ENCODE measurements at places on chromosomes 1 and 21.

GRCh38 chr21:21818898-21819297 lies 820.7 kb downstream of the NCAM2 start:
- DNase-seq = no peak

DNA sequence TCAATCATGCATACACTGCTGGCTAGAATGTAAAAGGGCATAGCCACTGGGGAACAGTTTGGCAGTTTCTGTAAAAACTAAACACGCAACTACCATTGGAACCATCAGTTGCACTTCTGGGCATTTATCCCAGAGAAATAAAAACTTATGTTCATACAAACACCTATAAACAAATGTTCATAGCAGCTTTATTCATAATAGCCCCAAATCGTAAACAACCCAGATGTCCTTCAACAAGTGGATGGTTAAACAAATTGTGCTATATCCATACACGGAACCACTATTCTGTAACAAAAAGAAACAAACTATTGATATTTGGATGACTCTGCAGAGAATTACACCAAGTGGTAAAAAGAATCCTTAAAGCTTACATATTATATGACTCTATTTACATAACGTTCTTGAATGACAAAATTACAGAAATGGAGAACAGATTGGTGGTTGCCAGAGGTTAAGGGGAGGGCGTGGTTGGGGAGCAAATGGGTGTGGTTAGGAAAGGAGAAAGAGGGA lies 22.8 kb downstream of the LACTBL1 start:
- no peak for DNase-seq

DNA sequence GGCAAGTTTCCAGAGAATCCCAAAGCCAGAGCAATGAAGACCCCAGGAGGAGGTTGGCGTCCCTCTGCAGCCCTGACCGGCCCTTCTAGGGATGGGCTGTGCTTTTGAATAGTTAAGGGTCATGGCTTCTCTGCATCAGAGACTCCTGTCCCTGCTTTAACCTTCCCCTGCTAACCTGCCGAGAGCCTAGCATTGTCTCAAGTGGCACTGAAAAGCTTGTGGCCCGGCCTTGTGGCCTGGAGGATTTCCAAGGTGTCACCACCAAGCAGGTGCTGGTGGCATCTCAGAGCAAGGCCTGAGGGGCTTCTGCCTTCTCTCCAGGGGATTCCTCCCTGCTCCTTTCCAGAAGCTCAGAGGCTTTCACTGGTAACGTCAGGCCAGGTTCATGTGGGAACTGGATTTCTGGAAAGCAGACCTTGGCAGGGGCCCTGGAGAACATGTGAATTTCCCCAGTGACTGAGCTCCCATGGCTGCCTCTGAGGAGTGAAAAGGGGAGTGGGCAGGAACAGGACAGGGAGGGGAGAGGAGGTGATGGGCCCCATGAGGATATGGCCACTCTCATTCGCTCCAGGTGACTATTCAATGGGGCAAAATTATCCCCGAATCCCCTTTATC lies 409.9 kb downstream of the PTPRU start:
- DNase-seq = no peak

GRCh38 chr1:112866151-112866550 lies 89.8 kb downstream of the SLC16A1 start:
- no peak for DNase-seq

DNA sequence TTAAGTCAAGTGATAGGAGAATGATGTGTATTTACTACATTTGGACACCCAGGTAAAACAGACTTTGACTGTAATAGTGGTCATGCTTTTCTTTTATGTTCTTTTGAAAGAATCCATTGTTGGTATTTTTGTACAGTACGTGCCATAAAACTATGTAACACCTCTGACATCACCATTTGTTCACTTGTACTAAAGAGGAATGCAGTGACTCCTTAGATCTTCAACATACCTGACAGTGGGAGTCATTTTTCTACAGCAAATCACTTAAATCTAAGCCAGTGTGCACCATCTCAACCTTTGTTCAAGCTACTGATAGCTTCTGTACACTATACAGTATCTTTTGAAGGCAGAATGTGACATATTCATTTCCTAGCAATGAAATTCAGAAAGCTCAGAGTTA lies 6.3 kb upstream of the PLD5 start:
- DNase-seq = no peak

GRCh38 chr1:113321771-113322387 lies 68.4 kb upstream of the MAGI3 start:
- DNase-seq = no peak

- DNase-seq = no peak
Observed at GRCh38 chr1:9251501-9251900, 16.9 kb downstream of the H6PD start.

- no peak for DNase-seq
Observed at GRCh38 chr1:204818998-204819397, 51.7 kb upstream of the NFASC start.

DNA sequence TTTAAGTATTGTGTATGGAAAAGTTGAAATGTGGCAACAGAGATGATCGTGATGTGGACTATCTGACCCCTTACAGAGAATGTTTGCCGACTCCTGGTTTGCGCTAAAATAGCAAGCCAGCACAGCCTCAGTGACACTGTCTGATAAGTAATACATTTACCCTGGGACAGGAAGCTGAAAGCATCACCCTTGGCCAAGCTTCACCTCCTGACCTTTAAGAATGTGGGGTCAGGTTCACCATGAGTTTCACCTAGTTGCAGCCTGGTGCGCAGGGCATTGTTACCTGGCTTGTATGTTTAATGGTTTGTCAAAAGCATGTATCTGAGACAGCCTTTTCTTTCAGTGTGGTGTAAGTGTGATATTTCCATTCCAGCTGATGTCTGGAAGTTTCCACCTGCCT lies 29.2 kb downstream of the TRAF5 start:
- DNase-seq = no peak

DNA sequence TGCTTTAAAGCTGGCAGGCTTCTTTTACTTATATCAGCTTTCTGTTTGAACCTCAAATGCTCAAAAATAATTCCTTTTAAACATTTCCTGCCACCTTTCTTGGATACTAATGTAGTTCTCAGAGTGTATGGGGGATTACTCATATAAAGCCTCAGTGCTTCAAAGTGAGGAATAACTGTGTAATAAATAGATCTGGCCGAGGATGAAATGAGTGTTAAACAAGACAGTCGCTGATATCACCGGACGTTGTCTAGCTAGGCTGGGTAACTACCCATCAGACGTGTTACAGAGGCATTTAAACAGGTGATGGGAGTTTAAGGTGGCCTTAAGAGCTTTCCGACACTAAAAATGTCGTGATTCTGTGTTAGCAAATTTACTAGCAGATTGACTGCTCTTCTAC lies 53.1 kb downstream of the VANGL2 start:
- DNase-seq = peak; percentile 88

- no peak for DNase-seq
Observed at GRCh38 chr1:77313491-77313890, 31.7 kb downstream of the AK5 start.

DNA sequence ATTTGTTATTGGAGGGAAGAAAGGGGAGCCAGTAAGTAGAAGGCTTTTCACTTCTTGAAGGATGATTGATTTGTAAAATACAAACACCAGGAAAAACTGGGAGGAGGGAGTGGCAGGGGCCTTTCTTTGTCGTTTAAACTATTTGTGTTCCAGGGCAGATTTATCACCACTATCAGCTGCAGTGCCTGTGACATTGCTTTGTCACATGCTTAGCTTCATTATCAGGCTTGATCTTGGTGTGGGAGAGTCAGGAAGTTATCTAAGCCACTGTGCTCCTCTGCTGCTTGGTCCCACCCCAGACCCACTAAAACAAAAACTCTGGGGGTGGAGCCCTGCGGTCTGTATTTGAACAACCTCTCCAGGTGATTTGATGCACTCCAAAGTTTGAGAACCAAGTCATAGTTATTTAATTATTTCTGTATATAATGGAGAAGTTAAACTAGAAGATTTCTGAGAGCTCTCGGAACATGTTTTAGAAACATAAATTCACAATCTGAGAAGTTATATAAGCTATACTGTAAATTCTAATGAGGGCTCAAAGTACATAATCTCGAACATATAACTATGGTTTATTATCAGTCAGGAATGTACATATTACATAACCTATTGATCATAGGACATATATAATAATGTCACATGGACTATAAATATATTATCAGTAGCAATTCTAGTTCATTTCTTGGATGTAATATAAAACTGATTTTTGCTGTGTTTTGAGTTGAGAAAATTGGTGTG lies 87.9 kb downstream of the CDC14A start:
- DNase-seq = peak; percentile 86

DNA sequence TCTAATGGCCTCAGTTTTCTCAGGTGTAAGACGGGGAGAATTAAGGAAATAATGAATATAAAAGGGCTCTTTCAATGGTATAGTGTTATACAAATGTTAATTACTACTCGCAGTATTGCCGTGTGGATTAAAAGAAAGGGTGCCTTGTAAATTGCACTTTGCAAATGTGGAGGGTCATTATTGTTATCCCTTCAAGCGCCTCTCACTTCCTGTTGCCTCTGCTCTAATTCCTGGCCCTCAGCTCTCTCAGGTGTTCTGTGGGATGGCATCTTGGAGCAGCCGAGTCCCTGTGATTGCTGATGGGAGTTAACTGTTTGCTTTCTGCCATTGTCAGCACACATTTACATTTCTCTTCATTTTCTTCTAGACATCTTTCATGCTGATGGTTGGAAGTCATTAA lies 7.1 kb upstream of the S100A11 start:
- no peak for DNase-seq

DNA sequence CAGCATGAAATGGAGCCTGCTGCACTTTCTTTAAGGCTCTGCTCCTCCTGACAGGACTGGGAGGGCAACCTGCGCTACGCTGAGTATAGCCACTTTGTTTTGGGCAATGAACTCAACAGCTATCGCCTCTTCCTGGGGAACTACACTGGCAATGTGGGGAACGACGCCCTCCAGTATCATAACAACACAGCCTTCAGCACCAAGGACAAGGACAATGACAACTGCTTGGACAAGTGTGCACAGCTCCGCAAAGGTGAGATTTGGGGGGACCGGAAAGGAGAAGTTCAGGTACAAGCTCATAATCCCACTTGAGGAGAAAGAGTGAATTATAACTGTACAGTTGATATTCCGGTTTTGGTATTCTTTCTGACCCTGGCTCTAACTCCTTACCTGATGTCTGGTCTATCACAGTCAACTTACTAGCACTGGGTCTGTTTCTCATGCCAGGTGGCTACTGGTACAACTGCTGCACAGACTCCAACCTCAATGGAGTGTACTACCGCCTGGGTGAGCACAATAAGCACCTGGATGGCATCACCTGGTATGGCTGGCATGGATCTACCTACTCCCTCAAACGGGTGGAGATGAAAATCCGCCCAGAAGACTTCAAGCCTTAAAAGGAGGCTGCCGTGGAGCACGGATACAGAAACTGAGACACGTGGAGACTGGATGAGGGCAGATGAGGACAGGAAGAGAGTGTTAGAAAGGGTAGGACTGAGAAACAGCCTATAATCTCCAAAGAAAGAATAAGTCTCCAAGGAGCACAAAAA lies 5.4 kb downstream of the ANGPTL7 start:
- DNase-seq = no peak

- DNase-seq = no peak
Observed at GRCh38 chr1:28517649-28517999, 11.8 kb downstream of the RCC1 start.

GRCh38 chr1:68495968-68496679 lies 758 bp downstream of the DEPDC1 start:
- DNase-seq = peak; percentile 6

GRCh38 chr21:24188506-24188905 lies 1418.8 kb downstream of the MRPL39 start:
- DNase-seq = no peak

DNA sequence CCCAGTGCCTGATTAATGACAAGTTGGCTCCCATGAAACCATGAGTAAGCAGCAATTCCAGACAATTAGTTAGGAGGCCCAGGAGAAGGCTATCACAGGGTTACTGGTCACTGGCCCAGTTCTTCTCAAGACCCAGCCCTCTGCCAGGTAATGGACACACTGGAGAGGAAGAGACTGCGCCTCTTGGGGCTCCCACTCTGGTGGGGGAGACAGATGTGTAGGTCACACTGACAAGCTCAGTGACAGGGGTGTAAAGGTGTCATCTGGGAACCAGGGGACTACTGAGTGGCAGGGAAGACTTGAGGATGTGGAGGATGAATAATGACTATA lies 4.9 kb downstream of the HPCA start:
- no peak for DNase-seq

DNA sequence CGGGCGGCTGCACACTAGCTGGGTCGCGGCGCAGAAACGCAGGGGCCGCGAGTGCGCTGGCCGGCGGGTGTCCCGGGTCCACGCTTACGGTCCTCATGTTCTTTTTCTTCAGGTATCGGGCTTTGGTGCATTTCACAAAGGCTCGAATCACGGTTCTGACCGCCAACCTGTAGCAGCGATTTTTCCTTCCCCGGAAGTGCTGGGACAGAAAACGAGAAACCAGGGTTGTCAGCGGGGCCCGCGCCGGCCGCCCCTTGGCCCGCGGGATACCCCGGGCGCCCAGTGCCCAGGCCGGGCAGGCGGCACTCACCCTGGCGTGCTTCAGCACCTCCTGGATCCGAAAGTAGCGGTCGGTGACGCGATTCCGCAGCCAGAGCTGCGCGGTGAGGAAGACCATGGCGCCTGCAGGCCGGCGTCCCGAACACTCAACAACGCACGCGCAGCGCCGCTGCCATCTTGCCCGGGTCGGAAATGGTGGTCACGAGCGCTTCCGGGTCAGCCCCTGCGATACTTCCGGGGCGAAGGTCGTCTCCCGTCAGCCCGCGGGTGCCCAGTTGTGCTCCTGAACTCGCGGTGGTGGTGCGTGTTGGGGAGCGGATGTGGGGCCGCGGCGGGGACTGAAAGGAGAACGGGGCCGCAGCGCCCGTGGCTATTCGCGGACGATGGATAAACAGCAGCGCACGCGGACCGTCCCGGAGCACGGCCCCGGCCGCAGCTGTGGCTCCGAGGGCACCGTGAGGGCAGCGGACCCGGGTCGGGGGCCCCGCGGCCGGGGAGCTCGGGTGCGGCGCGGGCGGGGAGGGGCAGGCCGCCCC lies at the start of gene MRPL20:
Gene MRPL20, minus strand, starts transcription at position 473 of the 815 bp plus-strand sequence. Its CDS starts 76 bp downstream, at position 397.
- peak; percentile 97 for DNase-seq

GRCh38 chr1:100145116-100145515 lies 12.2 kb downstream of the TRMT13 start:
- no peak for DNase-seq

DNA sequence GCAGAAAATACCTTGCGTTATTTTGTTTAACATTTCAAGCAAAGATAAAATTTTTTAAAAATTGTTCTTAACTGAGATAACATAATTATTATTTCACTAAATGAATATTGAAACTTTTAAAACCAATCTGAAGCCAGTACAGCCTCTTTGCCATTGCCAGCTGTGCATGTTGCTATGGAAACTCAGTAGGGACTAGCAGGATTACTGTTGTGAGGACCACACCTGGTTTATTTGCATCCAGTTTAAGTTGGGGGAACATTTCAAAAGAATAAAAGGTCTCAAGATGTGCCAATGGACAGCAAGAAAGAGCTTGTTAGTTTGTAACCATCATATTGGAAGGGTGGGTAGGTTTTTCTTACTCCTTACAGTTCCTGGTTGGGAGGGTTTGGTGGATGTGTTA lies 80.7 kb downstream of the POU2F1 start:
- DNase-seq = no peak

GRCh38 chr21:41965045-41965444 lies 11.2 kb upstream of the C2CD2 start:
- no peak for DNase-seq

Data from activated CD4-positive, alpha-beta T cell treated with anti-CD3 and anti-CD28 coated beads, Interleukin-2, Interleukin-4, amounts not matched to agents 100 ng/mL and 50 ng/mL, durations not matched to agents 16 hours and 8 hours (primary cell).